Hepatocyte (in vitro differentiated cells): ENCODE measurements at places on chromosomes 16 and 17. TPM values are rescaled to one million over a fixed set of nuclear protein-coding genes. Genes with fewer than 3 reads are reported as not detected.

The SCIMP gene
- total RNA-seq: 0.03 TPM in 1 of 2 replicates, not detected in the other

The HOXB5 gene
- 0.27 and 0.36 TPM in 2 replicates for total RNA-seq

The LYRM9 gene
- 9.0 and 12.2 TPM in 2 replicates for total RNA-seq

The CD300LB gene
- total RNA-seq: not detected in 2 replicates

The RND2 gene
- 4.6 and 6.3 TPM in 2 replicates for total RNA-seq

The C1QTNF1 gene
- 9.5 and 12.8 TPM in 2 replicates for total RNA-seq

The DHRS7C gene
- 1.2 TPM in 1 of 2 replicates, not detected in the other for total RNA-seq

The STAC2 gene
- total RNA-seq: not detected in 2 replicates

The CLN3 gene
- total RNA-seq: 43.4 and 62.1 TPM in 2 replicates

The IL34 gene
- 2.2 TPM in 2 replicates for total RNA-seq

The CIITA gene
- total RNA-seq: 0.08 TPM in 1 of 2 replicates, not detected in the other

DNA sequence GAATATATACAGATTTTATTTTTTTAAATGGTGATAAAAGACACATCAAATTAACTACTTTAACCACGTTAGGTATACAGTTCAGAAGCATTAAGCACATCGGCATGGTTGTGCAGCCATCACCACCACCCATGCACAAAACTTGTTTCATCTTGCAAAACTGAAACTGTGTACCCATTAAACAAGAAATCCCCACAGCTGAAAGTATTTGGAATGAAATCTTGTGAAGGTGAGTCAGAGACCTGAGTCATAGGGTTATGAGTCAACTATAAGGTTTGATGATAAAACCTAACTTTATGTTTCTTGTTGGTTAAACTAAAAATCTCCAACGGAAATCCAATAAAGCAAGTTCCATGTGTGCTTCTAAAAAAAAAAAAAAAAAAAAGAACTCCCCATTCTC lies 561.6 kb upstream of the PSMD7 start:
- H3K36me3 ChIP-seq: no peaks in the 10 kb centered on the region
- no peak overlapping the region for H3K4me3 ChIP-seq
- H3K4me1 ChIP-seq: no peaks in the 10 kb centered on the region
- no peak overlapping the region for H3K27ac ChIP-seq
- DNase-seq: peak; percentile 29

DNA sequence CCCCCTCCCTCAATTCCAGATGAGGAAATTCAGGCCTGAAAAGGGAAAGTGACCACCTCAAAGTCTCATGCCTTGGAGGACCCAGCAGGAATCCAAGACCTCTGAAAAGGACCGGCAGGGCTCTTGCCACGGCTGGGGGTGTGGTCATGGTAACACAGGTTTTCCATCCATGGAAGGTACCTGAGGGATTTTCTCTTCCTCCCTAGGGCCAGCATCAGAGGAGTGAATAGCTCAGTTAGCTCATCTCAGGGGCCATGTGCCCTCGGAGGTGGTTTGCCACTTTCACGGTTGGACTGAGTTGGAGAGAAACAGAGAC lies 1.3 kb downstream of the CIITA start:
- H3K4me3 ChIP-seq: no peak overlapping the region
- H3K36me3 ChIP-seq: no peaks in the 10 kb centered on the region
- no peak for DNase-seq
- peaks cover 74% of the 10 kb centered on the region for H3K27me3 ChIP-seq

- DNase-seq: no peak
- no peak overlapping the region for H3K4me3 ChIP-seq
- H3K27ac ChIP-seq: no peak overlapping the region
- no peaks in the 10 kb centered on the region for H3K4me1 ChIP-seq
- no peaks in the 10 kb centered on the region for H3K27me3 ChIP-seq
- H3K36me3 ChIP-seq: no peaks in the 10 kb centered on the region
Observed at GRCh38 chr16:73124097-73124652, 76.2 kb upstream of the ZFHX3 start.

DNA sequence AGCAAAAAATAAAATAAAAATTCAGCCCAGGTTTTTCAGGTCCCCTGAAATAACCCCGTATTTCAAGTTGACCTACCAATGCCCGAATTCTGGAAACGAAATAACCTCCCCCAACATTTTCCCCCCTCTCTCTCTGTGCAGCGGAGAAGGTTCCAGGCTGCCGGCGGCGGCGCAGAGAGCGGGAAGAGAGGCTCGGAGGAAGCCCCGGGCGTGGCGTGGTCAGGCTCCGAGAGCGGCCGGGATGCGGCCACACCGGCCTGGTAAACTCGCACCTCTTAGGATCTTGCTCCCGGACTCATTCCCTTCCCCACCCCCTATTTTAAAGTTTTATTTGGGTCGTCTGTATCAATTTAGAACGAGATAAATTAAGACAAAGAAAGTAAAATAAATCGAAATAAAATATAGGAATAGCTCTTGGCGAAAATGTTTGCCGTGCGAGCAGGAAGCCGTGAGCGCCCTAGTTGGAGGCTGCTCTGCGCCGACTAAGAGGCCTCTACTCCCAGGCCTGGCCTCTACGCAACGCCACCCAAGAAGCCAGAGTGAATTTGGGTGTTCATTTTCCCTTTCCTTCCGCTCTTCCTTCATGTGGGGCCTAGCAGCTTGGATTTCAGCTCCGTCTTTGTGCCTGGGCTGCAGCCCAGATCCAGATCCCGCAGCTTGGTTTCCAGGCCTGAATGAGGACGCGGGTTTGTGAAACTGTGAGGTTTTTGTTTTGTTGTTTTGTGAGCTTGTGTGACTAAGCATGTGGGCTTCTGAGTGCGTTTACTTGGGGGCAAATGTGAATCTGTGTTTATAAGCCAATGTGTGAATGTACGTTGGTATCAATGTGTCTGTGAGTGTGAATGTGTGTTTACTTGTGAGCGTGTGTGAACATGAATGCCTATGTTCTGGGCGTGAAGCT lies 1.5 kb upstream of the HOXB6 start:
- no peaks in the 10 kb centered on the region for H3K36me3 ChIP-seq
- DNase-seq: no peak
- no peaks in the 10 kb centered on the region for H3K4me1 ChIP-seq
- H3K27ac ChIP-seq: peak overlapping the region; percentile 39

GRCh38 chr16:54812229-54812628 lies 118.4 kb upstream of the IRX5 start:
- H3K4me3 ChIP-seq: no peak overlapping the region
- no peaks in the 10 kb centered on the region for H3K4me1 ChIP-seq
- DNase-seq: no peak
- H3K36me3 ChIP-seq: no peaks in the 10 kb centered on the region
- no peak overlapping the region for H3K27ac ChIP-seq

- H3K27me3 ChIP-seq: no peaks in the 10 kb centered on the region
- no peak overlapping the region for H3K4me3 ChIP-seq
- no peaks in the 10 kb centered on the region for H3K4me1 ChIP-seq
Observed at GRCh38 chr17:17139972-17140589, 66.1 kb downstream of the PLD6 start.

- no peak overlapping the region for H3K4me3 ChIP-seq
- no peaks in the 10 kb centered on the region for H3K27me3 ChIP-seq
- peaks cover 63% of the 10 kb centered on the region for H3K4me1 ChIP-seq
Observed at GRCh38 chr17:4594931-4595684, 10.8 kb downstream of the SMTNL2 start.

DNA sequence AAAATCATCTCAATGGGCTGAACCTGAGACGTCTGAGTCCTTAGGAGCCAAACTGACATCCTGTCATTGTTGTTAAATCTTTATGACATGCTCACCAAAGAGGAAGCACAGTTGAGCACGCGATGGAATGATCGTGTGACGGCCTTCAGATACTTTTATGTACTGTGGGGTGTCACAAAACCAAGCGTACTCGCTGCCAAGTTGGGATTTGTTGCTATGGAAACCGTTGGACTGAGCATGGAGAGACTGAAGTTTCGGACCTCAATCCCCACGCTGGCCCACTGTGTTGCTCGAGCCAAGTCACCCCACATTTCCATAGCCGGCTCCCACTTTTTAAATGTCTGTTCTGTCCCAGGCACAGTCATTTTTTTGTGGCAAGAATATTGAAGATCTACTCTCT lies 222.8 kb upstream of the SDK2 start:
- no peaks in the 10 kb centered on the region for H3K27me3 ChIP-seq
- H3K36me3 ChIP-seq: no peaks in the 10 kb centered on the region
- no peak for DNase-seq
- H3K4me1 ChIP-seq: no peaks in the 10 kb centered on the region

- H3K27me3 ChIP-seq: no peaks in the 10 kb centered on the region
- peaks cover 17% of the 10 kb centered on the region for H3K4me1 ChIP-seq
- no peak for DNase-seq
- H3K36me3 ChIP-seq: no peaks in the 10 kb centered on the region
- H3K4me3 ChIP-seq: no peak overlapping the region
Observed at GRCh38 chr17:80451104-80451775, 25.2 kb downstream of the NPTX1 start.

GRCh38 chr17:76164331-76164730 lies 23.3 kb upstream of the FOXJ1 start:
- DNase-seq: no peak
- no peaks in the 10 kb centered on the region for H3K36me3 ChIP-seq
- H3K4me3 ChIP-seq: no peak overlapping the region
- no peak overlapping the region for H3K27ac ChIP-seq
- H3K4me1 ChIP-seq: peaks cover 17% of the 10 kb centered on the region
- no peaks in the 10 kb centered on the region for H3K27me3 ChIP-seq

DNA sequence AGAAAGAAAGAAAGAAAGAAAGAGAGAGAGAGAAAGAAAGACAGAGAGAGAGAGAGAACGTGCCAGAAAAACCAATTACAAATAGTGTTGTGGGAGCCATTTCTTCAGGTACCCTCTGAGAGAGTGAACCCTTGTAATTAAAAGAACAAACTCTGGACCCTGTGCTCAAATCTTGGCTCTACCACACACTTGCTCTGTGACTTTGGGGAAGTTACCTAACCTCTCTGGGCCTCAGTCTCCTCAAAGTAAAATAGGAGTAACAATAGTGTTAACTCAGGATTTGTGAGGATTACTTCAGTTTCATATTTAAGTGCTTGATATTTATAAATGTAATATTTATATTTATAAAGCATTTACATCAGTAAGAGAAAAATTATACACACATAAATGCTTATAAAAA lies 139.8 kb downstream of the GSG1L start:
- DNase-seq: no peak
- H3K27me3 ChIP-seq: peaks cover 6% of the 10 kb centered on the region
- no peak overlapping the region for H3K27ac ChIP-seq
- H3K4me3 ChIP-seq: no peak overlapping the region
- no peaks in the 10 kb centered on the region for H3K36me3 ChIP-seq

DNA sequence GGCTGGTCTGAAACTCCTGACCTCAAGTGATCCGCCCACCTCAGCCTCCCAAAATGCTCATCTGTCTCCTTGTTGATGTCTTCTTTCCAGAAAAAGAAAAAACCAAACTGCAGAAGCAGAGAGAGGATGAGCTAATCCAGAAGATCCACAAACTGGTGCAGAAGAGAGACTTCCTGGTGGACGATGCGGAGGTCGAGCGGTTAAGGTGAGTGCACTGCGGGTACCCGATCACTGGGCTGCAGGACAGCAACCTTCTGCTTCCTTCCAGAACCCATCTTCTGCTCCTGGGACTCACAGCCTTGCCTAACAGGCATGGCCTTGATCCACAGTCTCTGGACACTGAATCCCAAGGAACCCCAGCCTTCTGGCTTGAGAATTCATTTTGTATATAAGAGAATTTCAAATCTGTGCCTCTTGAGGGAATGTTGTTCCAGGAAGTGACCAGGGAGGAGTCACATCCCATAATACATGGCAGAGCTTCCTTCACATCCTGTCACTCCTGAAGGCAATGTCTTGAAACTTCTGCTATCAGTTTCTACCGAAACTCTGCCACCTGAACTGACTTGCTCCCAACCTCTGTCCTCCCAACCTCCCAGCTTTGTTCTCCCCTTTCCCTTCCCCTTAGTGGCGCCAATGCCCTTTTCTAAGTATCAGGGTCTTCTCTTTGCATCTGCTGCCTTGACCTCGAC lies 61.7 kb downstream of the MARF1 start:
- H3K4me1 ChIP-seq: no peaks in the 10 kb centered on the region
- no peak overlapping the region for H3K4me3 ChIP-seq
- DNase-seq: no peak
- H3K36me3 ChIP-seq: no peaks in the 10 kb centered on the region

- DNase-seq: no peak
- no peaks in the 10 kb centered on the region for H3K36me3 ChIP-seq
Observed at GRCh38 chr16:55641430-55642056, 14.2 kb upstream of the SLC6A2 start.

GRCh38 chr17:17609121-17609520 lies 17.6 kb upstream of the PEMT start:
- DNase-seq: no peak
- no peak overlapping the region for H3K27ac ChIP-seq
- peaks cover 6% of the 10 kb centered on the region for H3K4me1 ChIP-seq
- H3K27me3 ChIP-seq: no peaks in the 10 kb centered on the region
- H3K4me3 ChIP-seq: no peak overlapping the region
- no peaks in the 10 kb centered on the region for H3K36me3 ChIP-seq

DNA sequence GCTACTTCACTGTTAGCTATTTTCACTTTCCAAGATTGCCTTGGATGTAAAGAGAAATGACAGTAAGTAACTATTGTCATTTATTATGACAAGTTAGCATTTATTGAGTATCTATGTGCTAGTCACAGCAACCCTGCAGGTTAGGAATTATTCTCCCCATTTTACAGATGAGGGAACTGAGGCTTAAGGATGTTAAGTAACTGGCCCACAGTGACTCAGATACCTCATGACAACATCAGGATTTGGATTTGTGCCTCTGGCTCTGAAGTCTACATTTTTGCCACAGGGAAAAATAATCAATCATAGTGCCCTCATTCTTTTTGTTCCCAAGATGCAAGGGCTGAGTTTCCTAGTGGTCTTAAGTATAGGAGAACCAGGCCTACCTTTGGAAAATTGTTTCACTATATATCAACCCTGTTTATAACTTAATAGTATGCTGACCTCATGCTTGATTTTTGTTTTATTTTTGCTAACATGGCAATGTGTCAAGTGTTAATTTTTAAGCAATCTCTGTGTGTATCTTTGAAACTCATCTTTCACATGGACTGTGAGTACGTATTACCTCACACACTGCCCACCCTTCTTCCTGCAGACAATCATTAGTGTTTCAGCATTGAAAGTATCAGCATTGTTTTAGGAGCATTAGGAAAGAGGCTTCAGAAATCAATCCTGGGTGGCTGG lies 105.0 kb downstream of the TANGO6 start:
- H3K4me3 ChIP-seq: no peak overlapping the region
- H3K36me3 ChIP-seq: no peaks in the 10 kb centered on the region

- no peaks in the 10 kb centered on the region for H3K27me3 ChIP-seq
- H3K4me3 ChIP-seq: no peak overlapping the region
- peak overlapping the region; percentile 84 for H3K27ac ChIP-seq
- peaks cover 37% of the 10 kb centered on the region for H3K4me1 ChIP-seq
Observed at GRCh38 chr17:44110823-44111633, 12.4 kb downstream of the HDAC5 start.

DNA sequence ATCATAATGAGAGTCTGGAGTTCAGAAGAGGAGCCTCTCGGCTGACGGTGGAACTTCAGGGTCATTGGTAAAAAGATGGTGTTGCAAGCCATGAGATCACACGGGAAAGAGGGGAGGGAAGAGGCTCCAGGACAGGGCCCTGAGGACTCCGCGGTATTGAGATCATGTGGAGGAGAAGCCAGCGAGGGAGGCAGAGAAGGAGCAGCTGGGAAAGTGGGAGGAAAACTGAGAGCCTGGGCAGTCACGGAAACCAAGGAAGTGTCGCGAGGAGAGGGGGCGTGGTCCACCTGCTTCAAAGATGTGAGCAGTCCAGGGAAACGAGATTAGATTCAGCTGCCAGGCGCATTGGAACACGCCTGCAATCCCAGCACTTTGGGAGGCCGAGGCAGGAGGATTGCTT lies 27.7 kb upstream of the SBK1 start:
- no peaks in the 10 kb centered on the region for H3K4me1 ChIP-seq
- no peaks in the 10 kb centered on the region for H3K36me3 ChIP-seq
- DNase-seq: peak; percentile 63

GRCh38 chr17:30717291-30718098 lies 107.0 kb downstream of the CRLF3 start:
- no peaks in the 10 kb centered on the region for H3K27me3 ChIP-seq
- H3K36me3 ChIP-seq: no peaks in the 10 kb centered on the region
